ENCODE measurements at places on chromosomes 12 and 14. TPM values are rescaled to one million over a fixed set of nuclear protein-coding genes. Genes with fewer than 3 reads are reported as not detected.

- no peak overlapping the region for H3K27ac ChIP-seq
- H3K4me1 ChIP-seq = peaks cover 16% of the 10 kb centered on the region
- no peaks in the 10 kb centered on the region for H3K27me3 ChIP-seq
- DNase-seq = no peak
- H3K4me3 ChIP-seq = no peak overlapping the region
- peaks cover 19% of the 10 kb centered on the region for H3K36me3 ChIP-seq
These were observed 48.8 kb downstream of the LRCOL1 start for GRCh38 chr12:132561427-132562156.

DNA sequence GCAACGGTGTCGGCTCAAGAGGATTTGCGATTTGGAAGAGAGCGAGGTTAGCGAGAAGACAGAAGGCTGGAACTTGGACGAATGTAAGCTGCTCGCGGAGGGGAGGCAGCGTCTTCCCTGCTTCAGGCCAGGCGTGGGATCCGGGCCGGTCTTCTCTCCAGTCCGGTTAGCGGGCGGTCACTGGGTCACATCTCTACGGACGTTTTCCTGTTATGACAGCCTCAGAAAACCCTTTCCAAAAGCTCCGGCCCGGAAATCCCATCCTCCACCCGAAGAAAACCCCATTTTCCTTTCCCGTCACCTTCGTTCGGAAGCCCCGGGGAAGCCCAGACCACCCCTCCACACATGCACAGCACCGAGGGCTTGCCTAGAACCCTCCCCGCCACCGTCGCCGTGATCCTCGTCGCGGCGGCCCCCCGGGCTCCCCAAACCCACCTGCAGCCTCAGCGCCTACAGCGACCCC lies 268 bp downstream of the NDUFB1 start:
- peak overlapping the region; percentile 72 for H3K4me3 ChIP-seq
- peak overlapping the region; percentile 97 for H3K27ac ChIP-seq
- DNase-seq = peak; percentile 96
- no peaks in the 10 kb centered on the region for H3K36me3 ChIP-seq

GRCh38 chr14:81164167-81164774 lies 56.5 kb downstream of the GTF2A1 start:
- H3K27ac ChIP-seq = no peak overlapping the region
- no peaks in the 10 kb centered on the region for H3K36me3 ChIP-seq
- H3K4me1 ChIP-seq = peaks cover 2% of the 10 kb centered on the region
- H3K27me3 ChIP-seq = no peaks in the 10 kb centered on the region
- no peak overlapping the region for H3K4me3 ChIP-seq
- DNase-seq = no peak

GRCh38 chr12:2413301-2413700 lies 360.5 kb downstream of the CACNA1C start:
- no peak overlapping the region for H3K27ac ChIP-seq
- H3K4me3 ChIP-seq = no peak overlapping the region
- no peak for DNase-seq
- H3K4me1 ChIP-seq = peaks cover 31% of the 10 kb centered on the region

DNA sequence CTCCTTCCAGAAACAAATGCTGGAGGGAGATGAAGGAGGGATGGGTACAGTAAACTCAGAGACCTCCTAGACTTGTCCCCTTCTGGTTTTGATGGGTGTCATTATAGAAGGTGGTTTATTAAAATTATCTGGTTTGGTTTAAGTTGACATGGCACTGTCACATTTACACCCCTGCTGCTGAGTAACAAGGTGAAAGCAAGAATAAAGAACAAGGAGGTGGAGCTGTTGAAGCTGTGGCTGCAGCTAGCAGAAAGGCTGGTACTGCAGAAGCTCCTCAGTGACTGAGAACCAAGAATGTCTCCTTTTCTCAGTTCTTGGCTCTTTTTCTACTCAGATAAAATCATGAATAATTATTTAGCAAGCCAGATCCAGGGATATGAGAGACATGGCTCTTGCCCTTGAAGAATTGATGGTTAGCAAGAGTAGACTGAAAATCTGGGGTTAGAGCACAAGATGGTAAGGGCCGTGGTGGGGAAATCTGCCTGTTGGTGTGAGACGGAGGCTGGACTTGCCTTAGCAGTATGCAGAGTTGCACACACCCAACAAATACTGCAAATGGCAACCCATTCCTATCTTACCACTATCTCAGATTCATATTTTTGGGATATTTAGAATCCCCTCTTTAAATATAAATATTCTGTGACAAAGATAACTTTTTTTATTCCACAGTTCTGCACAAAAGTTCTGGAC lies at the start of gene GZMH:
GZMH (minus strand) TSS at position 31 of the 690 bp plus-strand sequence. CDS start 72 bp downstream, outside the sequence.
- no peaks in the 10 kb centered on the region for H3K4me1 ChIP-seq
- no peaks in the 10 kb centered on the region for H3K27me3 ChIP-seq
- no peak within 1 kb of the TSS for H3K4me3 ChIP-seq
- H3K27ac ChIP-seq = no peak within 1 kb of the TSS

- H3K4me3 ChIP-seq = peak overlapping the region; percentile 51
- H3K27me3 ChIP-seq = no peaks in the 10 kb centered on the region
- no peaks in the 10 kb centered on the region for H3K4me1 ChIP-seq
- no peak for DNase-seq
These were observed 16.7 kb upstream of the LYZ start for GRCh38 chr12:69331519-69331908.

- peaks cover 29% of the 10 kb centered on the region for H3K4me1 ChIP-seq
- no peak overlapping the region for H3K4me3 ChIP-seq
- no peak overlapping the region for H3K27ac ChIP-seq
These were observed 449.6 kb upstream of the RGS6 start for GRCh38 chr14:71482671-71483070.

DNA sequence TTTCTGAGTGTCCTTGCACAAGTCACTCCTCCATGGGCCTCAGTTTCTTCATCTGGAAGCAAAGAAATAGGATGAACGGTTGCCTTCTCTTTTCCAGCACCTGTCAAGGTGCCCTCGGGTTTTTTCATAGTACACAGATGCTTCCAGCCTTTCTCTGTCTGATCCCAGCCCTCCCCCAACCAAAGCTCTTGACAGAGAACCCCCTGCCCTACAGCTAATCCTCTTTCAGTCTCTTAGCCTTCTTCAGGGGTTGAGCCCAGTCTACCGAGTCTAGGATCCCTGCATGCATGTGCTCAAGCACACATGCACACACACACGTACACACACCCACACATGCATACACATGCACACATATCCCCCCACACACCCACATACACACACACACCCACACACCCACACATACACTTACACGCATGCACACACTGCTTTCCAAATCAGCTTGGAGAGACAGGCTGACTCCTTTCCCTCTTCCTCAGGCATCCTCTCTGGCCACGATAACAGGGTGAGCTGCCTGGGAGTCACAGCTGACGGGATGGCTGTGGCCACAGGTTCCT lies 4.7 kb downstream of the CDCA3 start:
- no peak for DNase-seq
- H3K27ac ChIP-seq = no peak overlapping the region
- peaks cover 44% of the 10 kb centered on the region for H3K36me3 ChIP-seq
- no peak overlapping the region for H3K4me3 ChIP-seq
- peaks cover 7% of the 10 kb centered on the region for H3K4me1 ChIP-seq

- no peaks in the 10 kb centered on the region for H3K4me1 ChIP-seq
- no peak overlapping the region for H3K4me3 ChIP-seq
- DNase-seq = no peak
- no peak overlapping the region for H3K27ac ChIP-seq
- no peaks in the 10 kb centered on the region for H3K27me3 ChIP-seq
These were observed 338.1 kb downstream of the SOX5 start for GRCh38 chr12:23611320-23611719.

- H3K27me3 ChIP-seq = no peaks in the 10 kb centered on the region
- no peak overlapping the region for H3K27ac ChIP-seq
- H3K4me1 ChIP-seq = peaks cover 8% of the 10 kb centered on the region
- H3K36me3 ChIP-seq = no peaks in the 10 kb centered on the region
These were observed 814.5 kb downstream of the RPS29 start for GRCh38 chr14:48771717-48772116.

- no peaks in the 10 kb centered on the region for H3K27me3 ChIP-seq
- H3K4me3 ChIP-seq = peak overlapping the region; percentile 46
- peak; percentile 94 for DNase-seq
- peaks cover 28% of the 10 kb centered on the region for H3K4me1 ChIP-seq
- no peaks in the 10 kb centered on the region for H3K36me3 ChIP-seq
These were observed 57.7 kb downstream of the HMGA2 start for GRCh38 chr12:65881965-65882413.

- no peak overlapping the region for H3K27ac ChIP-seq
- H3K4me3 ChIP-seq = no peak overlapping the region
- H3K27me3 ChIP-seq = peaks cover 5% of the 10 kb centered on the region
- DNase-seq = no peak
- H3K4me1 ChIP-seq = no peaks in the 10 kb centered on the region
These were observed 3.5 kb upstream of the KSR2 start for GRCh38 chr12:117972301-117972700.

DNA sequence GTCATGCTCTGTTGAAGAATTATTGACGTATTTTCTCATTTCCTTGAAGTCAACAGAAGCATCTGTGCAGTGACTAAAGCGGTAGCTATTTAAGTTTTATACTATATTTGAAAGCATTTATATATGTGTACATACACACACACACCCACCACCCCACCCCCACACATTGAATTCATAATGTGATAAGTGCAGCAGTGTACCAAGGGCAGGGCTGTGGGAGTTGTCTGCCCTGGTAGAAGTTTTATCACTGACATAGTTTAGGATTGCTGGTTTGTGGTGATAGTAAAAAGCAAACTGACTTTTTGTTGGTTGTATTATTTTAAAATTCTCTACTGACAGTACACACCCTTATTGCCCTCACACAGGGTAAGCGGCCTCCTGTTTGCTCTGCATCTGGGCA lies 39.1 kb downstream of the GAS2L3 start:
- no peaks in the 10 kb centered on the region for H3K4me1 ChIP-seq
- no peak overlapping the region for H3K27ac ChIP-seq

GRCh38 chr14:44477953-44478352 lies 29.1 kb downstream of the FSCB start:
- no peak overlapping the region for H3K27ac ChIP-seq
- H3K27me3 ChIP-seq = no peaks in the 10 kb centered on the region
- no peak overlapping the region for H3K4me3 ChIP-seq
- no peaks in the 10 kb centered on the region for H3K36me3 ChIP-seq

- H3K27me3 ChIP-seq = no peaks in the 10 kb centered on the region
- no peak overlapping the region for H3K4me3 ChIP-seq
- H3K4me1 ChIP-seq = no peaks in the 10 kb centered on the region
- no peak overlapping the region for H3K27ac ChIP-seq
- DNase-seq = no peak
- H3K36me3 ChIP-seq = no peaks in the 10 kb centered on the region
These were observed 153.6 kb downstream of the PAH start for GRCh38 chr12:102763471-102763870.

- no peaks in the 10 kb centered on the region for H3K27me3 ChIP-seq
- no peak for DNase-seq
These were observed 45.6 kb downstream of the GUCY2C start for GRCh38 chr12:14650789-14651188.

DNA sequence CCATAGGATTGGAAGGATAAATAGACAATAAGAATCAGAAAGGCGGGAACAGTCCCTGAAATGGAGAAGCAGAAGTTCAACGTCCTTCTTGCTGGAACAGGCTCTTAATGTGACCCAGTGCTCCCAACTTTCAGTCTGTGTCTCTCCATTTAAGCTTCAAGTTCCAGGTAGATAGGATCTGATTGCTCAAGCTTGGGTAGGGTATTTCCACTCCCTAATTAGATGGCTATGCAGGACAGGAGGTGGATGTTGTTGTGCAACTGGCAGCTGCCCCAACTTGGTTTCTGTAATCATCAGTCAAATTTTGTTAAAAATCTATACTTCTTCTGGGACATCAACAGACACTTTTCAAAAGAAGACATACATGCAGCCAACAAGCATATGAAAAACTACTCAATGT lies 266.2 kb downstream of the C12orf75 start:
- no peaks in the 10 kb centered on the region for H3K36me3 ChIP-seq
- H3K27ac ChIP-seq = no peak overlapping the region
- H3K4me3 ChIP-seq = no peak overlapping the region
- H3K27me3 ChIP-seq = no peaks in the 10 kb centered on the region

- H3K4me1 ChIP-seq = no peaks in the 10 kb centered on the region
- H3K27ac ChIP-seq = no peak overlapping the region
- no peak overlapping the region for H3K4me3 ChIP-seq
- DNase-seq = no peak
- H3K36me3 ChIP-seq = no peaks in the 10 kb centered on the region
These were observed 28.3 kb upstream of the SLC5A8 start for GRCh38 chr12:101238306-101238705.

DNA sequence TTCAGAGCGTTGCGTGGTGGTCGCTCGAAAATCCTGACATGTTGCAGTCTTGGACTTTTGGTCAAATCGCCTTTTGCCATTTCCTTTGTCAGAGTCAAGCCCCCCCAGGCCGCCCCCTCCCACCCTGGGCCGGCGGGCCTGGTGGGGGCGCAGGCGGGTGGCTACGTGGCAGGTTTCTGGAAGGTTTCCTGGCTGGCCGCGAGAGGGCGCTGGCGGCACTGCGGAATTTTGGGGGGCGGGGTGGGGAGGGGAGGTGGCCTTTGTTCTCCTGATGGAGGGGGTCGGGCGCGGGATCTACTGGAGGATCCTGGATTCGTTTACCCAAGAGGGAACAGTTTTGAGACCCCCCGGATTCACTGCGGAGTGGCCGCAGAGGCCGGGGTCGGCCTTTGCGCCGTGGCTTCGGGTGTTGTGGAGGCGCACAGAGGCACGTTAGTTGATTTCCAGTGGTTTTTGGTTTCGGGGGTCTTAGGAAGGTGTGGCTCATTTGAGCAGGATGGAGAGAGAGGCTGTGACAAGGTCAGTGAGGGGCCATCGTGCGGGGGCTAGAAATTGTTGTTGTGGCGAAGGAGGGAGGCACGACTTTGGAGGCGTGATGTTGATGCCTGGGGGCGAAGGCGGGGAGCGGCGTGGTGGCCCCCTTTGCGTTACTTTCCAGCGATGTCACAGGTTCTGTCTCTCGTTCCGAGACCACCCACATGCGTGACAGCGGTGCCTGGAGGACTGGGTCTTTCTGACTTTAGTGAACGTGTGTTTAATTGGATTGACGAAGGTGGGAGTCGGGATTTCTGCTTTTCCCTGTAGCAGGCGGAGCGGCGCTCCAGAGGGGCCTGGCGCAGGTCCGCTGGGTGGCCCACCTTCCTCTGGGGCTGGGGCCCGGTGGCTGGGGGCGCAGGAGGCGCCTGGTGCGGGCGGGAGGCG lies 1.4 kb downstream of the MEG3 start:
- no peak overlapping the region for H3K27ac ChIP-seq
- H3K4me3 ChIP-seq = peak overlapping the region; percentile 54

GXYLT1 gene
- 13.3 TPM for total RNA-seq

CCDC196 gene
- not detected for total RNA-seq

RNASE3 gene
- not detected for total RNA-seq

PUS1 gene
- 14.7 TPM for total RNA-seq

MMP17 gene
- 4.8 TPM for total RNA-seq

LRRC74A gene
- total RNA-seq = not detected

DRAM1 gene
- total RNA-seq = 24.9 TPM
